CD4-positive, alpha-beta T cell treated with Interleukin-12 subunit alpha and Interleukin-12 subunit beta, for 1 hour (primary cell): ENCODE measurements at places on chromosomes 6 and 20.
A peak's percentile ranks its signal among the peaks of the same experiment; 100 is the strongest.

- DNase-seq, result no peak
Measured at GRCh38 chr6:44942201-44942600, 385.9 kb upstream of the RUNX2 start.

GRCh38 chr6:148693882-148694484, 52.8 kb upstream of the UST start:
- no peak for DNase-seq

DNA sequence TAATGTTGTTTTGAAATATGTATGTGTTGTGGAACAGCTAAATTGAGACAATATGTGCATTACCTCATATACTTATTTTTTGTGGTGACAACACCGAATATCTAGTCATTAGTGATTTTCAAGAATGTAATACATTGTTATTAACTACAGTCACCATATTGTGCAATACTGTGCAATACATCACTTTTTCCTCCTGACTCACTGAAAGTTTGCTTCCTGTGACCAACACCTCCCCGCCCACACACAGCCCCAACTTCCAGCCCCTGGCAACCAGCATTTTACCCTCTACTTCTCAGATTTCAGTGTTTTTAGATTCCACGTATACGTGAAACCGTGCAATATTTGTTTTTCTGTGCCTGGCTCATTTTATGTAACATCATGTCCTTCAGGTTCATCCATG, 627.9 kb downstream of the PRKN start:
- DNase-seq, result peak; percentile 5

GRCh38 chr6:43729537-43729936, 40.5 kb upstream of the VEGFA start:
- no peak for DNase-seq

GRCh38 chr6:33745548-33745947, 1.2 kb downstream of the IP6K3 start:
- no peak for DNase-seq

GRCh38 chr6:135268740-135269139, 87.6 kb downstream of the MYB start:
- DNase-seq, result no peak

GRCh38 chr6:150028799-150029198, 3.5 kb upstream of the RAET1L start:
- DNase-seq, result no peak

- no peak for DNase-seq
Measured at GRCh38 chr6:140790109-140790508, 1342.6 kb upstream of the GJE1 start.

- DNase-seq, result peak; percentile 5
Measured at GRCh38 chr6:158517581-158517980, 42.3 kb upstream of the TMEM181 start.

DNA sequence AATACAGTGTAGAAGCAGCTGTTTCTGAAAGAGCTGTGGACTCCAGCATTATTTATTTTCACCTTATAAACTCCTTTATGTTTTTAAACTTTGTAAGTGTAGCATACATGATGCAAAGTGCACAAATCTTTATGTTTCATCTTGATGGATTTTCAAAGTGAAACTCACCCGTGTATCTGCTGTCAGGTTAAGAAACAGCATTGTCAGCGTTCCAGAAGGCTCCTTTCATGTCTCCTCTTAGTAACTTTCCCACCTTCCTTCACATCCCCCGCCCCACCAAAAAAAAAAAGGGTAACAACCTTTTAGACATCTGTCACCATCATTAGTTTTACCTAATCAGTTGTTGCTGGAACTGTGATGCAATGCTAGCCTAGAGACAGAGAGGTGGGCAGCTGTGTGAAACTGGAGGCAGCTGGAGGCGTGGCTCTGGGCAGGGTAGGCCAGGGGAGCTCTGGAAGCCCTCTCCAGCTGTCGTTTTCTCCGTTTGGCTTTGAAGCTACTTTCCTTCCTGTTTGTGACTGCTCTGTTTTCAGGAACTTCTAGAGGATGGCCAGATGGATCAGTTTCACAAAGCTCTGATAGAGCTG, 7.2 kb downstream of the ACTR5 start:
- DNase-seq, result no peak

- no peak for DNase-seq
Measured at GRCh38 chr20:6583134-6583738, 184.2 kb upstream of the BMP2 start.

DNA sequence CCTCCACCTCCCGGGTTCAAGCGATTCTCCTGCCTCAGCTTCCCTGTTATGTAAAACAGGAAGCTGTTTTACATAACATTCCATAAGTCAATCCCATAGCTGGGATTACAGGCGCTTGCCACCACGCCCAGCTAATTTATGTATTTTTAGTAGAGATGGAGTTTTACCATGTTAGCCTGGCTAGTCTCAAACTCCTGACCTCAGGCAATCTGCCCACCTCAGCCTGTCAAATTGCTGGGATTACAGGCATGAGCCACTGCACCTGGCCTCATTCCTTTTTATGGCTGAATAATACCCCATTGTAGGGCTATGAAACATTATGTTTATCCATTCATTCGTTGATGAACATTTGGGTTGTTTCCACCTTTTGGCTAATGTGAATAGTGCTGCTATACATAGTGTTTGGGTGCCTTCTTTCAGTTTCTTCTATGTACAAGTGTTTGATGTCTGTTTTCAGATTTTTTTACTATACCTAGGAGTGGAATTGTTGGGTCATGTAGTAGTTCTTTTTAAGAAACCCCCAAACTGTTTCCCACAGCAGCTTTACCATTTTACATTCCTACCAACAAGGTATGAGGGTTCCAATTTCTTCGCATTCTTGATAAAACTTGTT, 138.7 kb upstream of the COL21A1 start:
- no peak for DNase-seq

DNA sequence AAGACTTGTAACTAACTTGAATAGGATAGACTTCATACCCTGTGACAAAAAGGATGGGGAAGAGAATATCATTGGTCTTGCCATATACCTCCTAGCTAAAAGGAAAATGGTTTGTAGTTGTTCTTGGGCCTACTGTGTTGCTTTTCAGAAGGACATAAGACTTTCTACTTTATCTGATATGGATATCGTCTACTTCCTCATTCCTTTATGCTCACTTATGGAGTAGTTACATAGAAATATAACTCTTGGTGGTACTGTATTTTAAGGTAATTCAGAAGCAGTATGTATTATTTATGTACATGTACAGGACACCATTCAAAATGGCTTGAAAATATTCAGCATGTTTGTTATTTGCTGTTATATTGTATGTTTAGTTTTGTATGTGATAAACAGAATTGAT, 8.0 kb downstream of the FAM217B start:
- no peak for DNase-seq

DNA sequence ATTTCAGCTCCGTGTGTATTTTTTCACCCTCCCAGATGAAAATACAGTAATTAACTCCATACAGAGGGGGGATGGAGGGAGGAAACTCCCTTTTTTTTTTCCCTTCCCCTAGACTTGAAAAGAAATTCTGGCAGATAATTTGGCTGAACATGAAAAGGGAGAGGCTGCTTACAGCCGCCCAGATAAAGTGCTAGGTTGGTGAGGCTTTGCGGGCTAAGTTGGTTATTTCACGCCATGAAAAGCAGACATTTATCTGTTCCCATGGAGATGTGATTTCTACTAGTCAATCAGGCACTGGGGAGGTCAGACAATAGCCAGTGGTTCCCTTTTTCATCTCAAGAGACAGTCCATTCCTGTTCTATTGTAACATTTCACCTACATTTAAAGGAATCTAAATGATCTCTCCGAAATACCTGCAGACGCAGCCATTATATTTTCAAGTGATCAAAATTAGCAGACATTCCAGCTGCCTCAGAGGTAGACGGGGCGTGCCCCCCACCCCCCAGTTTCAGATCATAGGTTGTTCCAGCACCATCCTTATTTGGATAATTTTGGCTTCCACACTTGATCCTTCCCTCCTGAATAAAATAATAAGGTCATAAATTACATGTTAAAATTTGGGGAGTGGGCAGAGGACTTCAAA, 143.9 kb upstream of the ZNF217 start:
- DNase-seq, result no peak

- DNase-seq, result peak; percentile 12
Measured at GRCh38 chr6:96157018-96157565, 141.3 kb downstream of the FUT9 start.

DNA sequence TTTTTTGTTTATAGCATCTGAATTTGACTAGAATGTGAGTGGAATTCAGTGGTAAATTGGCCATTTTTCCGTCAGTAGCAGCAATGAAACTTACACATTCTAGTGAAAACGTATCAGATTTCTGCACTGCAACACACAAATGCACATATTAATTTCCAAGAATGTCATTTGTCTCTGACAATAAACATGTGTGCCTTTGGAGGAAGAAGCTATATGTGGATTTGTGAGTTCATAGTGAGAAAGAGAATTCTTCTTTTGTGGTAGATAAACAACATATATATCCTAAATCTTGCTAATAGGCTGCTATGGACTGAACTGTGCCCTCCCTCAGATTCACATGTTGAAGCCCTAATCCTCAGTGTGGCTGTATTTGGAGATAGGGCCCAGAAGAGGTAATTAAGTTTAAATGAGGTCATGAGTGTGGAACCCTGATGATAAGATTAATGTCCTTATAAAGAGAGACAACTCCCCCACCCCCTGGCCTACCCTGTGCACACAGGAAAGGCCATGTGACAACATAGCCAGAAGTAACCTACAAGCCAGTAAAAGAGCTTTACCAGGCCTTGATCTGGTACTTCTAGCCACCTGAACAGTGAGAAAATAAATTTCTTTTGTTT, 200.2 kb upstream of the EYA4 start:
- no peak for DNase-seq

GRCh38 chr6:161256407-161256806, 17.5 kb downstream of the AGPAT4 start:
- no peak for DNase-seq

GRCh38 chr6:52162940-52163908, 23.0 kb upstream of the IL17A start:
- DNase-seq, result peak; percentile 46

DNA sequence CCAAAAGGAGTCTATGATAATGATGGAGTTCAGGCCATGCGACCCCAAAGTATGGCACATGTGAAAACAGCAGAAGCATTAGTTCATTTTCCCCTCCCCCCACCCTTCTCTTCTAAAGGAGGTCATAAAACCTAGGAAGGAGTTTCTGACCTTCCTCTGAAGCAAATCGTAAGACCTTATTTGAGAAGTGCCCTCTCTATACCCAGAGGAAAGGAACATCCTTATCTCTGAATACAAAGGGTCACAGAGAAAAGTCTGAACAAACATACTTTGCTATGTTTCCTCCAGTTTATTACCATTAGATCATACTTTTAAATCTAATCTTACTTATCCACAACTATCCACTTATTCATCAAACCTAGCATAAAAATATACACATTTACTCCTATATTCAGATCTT, 48.6 kb downstream of the SLX4IP start:
- DNase-seq, result no peak

DNA sequence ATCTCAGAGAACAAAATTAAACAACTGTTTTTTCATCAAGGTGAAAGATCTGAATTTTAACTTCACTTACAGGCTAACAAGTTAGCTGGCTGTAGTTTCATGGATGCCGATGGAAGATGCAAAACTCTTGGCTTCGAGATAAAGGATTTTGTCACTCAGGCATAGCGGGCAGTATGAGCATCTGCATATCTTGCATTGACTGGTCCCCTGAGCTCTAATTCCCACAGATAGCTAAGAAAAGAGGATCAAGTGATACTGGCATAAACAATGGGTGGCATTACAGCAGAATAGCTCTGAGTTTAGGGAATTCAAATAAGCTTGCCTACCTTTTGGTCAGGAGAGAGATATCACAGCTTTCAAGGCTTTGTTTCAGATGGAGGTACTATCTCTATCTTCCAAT, 1.8 kb upstream of the CLVS2 start:
- no peak for DNase-seq

DNA sequence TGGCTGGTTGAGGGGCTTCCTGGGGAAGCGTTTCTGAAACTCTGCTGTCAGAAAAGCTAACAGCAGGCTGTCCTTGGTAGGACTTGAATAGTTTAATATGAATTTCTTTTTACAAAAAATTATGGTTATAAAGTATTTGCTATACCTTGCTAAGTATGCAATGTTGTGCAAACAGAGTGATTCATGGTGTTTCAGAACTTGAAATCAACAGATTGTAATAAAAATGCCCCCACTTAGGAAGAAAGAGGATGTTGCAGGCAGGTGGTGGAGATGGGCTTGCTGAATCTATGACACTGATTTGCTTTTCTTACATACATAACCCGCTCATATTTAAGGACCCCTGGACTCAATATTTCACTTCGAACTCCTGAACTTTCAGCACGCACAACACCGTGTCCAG, 211.6 kb downstream of the THBS2 start:
- no peak for DNase-seq

DNA sequence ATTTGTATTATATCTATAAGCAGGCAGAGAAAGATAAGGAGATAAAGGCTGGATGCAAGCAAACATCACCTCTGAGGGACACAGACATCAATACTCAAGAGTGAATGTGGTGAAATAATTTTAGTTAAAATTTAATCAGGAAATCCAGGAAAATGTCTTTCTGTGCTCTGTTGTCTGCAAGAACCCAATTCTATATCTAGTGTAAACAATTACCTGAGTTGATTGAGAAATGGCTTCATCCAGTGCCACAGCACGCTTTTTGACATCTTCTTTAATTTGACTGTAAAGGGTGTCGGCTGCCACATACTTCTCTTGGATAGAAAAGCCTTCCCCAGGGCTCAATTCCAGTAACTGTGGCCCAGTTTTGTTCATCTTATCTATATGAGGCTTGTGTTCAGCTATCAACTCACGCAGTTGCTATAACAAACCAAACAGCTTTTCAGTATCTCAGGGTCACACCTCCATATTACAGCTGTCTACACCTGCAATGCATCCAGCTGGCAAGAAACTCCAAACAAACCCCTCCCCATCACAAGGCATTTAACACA, 131.6 kb downstream of the DST start:
- no peak for DNase-seq

DNA sequence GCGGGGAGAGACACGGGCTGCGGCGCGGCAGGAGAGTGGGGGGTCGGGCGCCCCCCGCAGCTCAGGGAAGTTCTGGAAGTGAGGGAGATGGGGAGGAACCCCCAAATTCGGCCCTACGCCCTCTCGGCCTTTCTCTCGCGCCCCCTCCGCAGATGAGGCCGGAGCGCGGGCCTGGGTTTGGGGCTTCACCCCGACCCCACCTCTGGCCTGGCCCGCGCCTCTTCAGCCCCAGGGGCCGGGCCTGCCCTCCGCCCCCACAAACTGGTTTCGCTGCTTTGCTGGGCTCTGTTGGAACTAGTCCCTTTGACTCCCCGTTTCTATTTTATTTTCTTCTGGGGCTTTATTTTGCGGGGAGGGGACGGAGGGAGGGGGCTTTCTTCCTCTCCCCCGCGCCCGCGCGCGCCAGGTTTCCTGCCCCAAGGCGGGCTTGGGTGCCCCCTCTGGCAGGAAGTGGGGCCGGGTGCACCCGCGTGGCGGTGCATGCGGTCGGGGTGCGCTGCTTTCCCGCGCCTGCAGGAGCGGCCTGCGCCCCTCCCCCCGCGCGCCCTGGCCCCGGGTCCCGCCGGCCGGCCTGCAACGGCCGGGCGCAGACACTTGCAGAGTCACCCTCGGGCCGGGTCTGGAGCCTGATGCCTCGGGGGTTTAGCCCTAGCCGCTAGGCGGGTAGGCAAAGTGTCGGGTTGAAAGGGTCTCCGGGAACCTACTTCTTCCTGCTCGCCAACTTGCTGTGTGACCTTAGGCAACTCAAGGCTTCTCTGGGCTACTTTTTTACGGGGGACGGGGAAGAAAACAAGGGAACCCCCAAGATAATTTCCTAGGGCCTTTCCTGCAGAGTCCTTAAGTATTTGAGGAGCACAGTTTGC, 1.3 kb downstream of the HMGA1 start:
- peak; percentile 76 for DNase-seq
